Kidney epithelial cell (primary cell): ENCODE measurements at places on chromosomes 6 and 20. TPM values are rescaled to one million over a fixed set of nuclear protein-coding genes. Genes with fewer than 3 reads are reported as not detected.

The GNL1 gene
- total RNA-seq = 31.1 and 36.7 TPM in 2 replicates

The SESN1 gene
- 10.3 and 13.2 TPM in 2 replicates for total RNA-seq

The TINAG gene
- 0.75 and 1.3 TPM in 2 replicates for total RNA-seq

The BPI gene
- not detected in 2 replicates for total RNA-seq

The TFAP2D gene
- total RNA-seq = not detected in 2 replicates

The NTSR1 gene
- 0.08 and 0.14 TPM in 2 replicates for total RNA-seq

The SLC17A3 gene
- total RNA-seq = not detected in 2 replicates

The BMP7 gene
- 21.8 and 30.5 TPM in 2 replicates for total RNA-seq

The GLP1R gene
- total RNA-seq = 0.17 TPM in 1 of 2 replicates, not detected in the other

The COL21A1 gene
- not detected in 2 replicates for total RNA-seq

The SRSF12 gene
- total RNA-seq = 8.3 and 10.1 TPM in 2 replicates

The OTOR gene
- total RNA-seq = not detected in 2 replicates

The RBCK1 gene
- 292 and 371 TPM in 2 replicates for total RNA-seq

The STMND1 gene
- total RNA-seq = 0.07 TPM in 1 of 2 replicates, not detected in the other

The ORC3 gene
- total RNA-seq = 20.2 and 20.9 TPM in 2 replicates

The FAM217A gene
- not detected in 2 replicates for total RNA-seq

The TCF21 gene
- total RNA-seq = 0.33 and 0.68 TPM in 2 replicates

The SERPINB1 gene
- total RNA-seq = 39.9 and 43.2 TPM in 2 replicates

The SPDEF gene
- total RNA-seq = not detected in 2 replicates

The SIRPD gene
- total RNA-seq = not detected in 2 replicates

The ALDH8A1 gene
- total RNA-seq = 0.46 and 9.3 TPM in 2 replicates

The C20orf141 gene
- total RNA-seq = not detected in 2 replicates

The FGD2 gene
- 0.04 and 0.68 TPM in 2 replicates for total RNA-seq

The CLVS2 gene
- 0.04 and 0.07 TPM in 2 replicates for total RNA-seq

The IER3 gene
- total RNA-seq = 188 and 229 TPM in 2 replicates

The NOX3 gene
- 0.17 TPM in 1 of 2 replicates, not detected in the other for total RNA-seq

The PTGIS gene
- total RNA-seq = 0.88 and 2.7 TPM in 2 replicates

The CCN2 gene
- total RNA-seq = 172 and 194 TPM in 2 replicates

The SEMG1 gene
- total RNA-seq = not detected in 2 replicates

The MPC1 gene
- total RNA-seq = 20.3 and 27.9 TPM in 2 replicates

The UST gene
- total RNA-seq = 3.5 and 5.2 TPM in 2 replicates

The TRIM40 gene
- total RNA-seq = not detected in 2 replicates

The ARMH2 gene
- total RNA-seq = not detected in 2 replicates

The LAMA5 gene
- total RNA-seq = 359 and 455 TPM in 2 replicates

The TNFRSF6B gene
- total RNA-seq = 97.0 and 119 TPM in 2 replicates

The DLK2 gene
- not detected in 2 replicates for total RNA-seq

The BPIFB1 gene
- not detected in 2 replicates for total RNA-seq

The E2F3 gene
- 14.9 and 16.6 TPM in 2 replicates for total RNA-seq

The ANGPT4 gene
- not detected in 2 replicates for total RNA-seq

The ZDHHC14 gene
- 9.7 and 16.4 TPM in 2 replicates for total RNA-seq
